ENCODE measurements at places on chromosomes 7 and 10.
A peak's percentile ranks its signal among the peaks of the same experiment; 100 is the strongest.

DNA sequence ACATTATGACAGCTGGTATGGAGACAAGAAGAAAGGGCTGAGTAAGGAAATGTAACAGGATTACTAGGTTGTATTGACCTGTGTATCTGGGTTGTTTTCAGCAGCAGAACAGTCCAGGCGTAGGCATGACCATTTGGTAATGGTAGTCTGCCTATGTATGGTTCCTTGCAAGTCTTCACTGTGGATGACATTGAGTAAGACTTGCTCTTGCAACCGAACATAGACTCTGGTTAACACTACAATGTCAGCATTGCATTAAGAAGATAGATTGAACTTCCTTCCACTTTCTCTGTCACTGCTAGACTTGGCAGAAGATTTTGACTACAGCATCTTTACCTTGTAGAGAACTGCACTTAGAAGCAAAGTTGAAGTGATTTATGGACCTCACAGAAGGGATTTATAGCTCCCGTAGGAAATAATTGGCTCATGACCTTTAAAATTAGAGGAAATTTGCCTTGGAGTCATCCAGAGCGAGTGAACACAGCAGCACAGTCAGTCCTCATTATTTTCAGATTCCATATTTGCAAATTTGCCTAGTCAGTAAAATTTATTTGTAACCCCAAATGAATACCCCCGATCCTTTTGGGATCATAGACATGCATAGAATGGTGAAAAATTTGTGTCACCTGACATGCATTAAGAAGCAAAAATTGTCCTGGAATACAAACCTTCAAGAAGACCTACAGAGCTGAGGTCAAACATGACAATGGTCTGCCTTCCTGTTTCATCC is 79.6 kb upstream of the STRIP2 start:
- no peak for DNase-seq
- H3K36me3 ChIP-seq: no peaks in the 10 kb centered on the region
- no peak overlapping the region for H3K27ac ChIP-seq
- H3K27me3 ChIP-seq: no peaks in the 10 kb centered on the region
- no peak overlapping the region for H3K4me3 ChIP-seq
- H3K4me1 ChIP-seq: peaks cover 5% of the 10 kb centered on the region

- no peak overlapping the region for H3K4me3 ChIP-seq
- H3K36me3 ChIP-seq: no peaks in the 10 kb centered on the region
- H3K27me3 ChIP-seq: peaks cover 11% of the 10 kb centered on the region
- H3K27ac ChIP-seq: no peak overlapping the region
- no peak for DNase-seq
Observed at GRCh38 chr7:98470485-98471240, 69.8 kb upstream of the BAIAP2L1 start.

GRCh38 chr7:157794746-157795065 is 457.9 kb downstream of the DNAJB6 start:
- H3K27ac ChIP-seq: no peak overlapping the region
- H3K4me1 ChIP-seq: no peaks in the 10 kb centered on the region
- no peak overlapping the region for H3K4me3 ChIP-seq
- no peak for DNase-seq

DNA sequence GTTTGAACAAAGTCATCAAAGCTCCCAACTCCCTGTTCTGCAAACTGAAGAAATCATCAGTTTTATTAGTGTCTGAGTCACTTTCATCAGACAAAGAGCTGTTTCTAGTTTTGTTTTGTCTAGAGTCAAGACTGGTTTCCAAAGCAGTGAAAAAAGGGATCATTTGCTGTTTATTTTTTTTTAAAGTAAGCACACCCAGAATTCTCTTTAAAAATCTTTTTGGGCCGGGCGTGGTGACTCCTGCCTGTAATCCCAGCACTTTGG is 972.0 kb upstream of the CELF2 start:
- H3K36me3 ChIP-seq: no peaks in the 10 kb centered on the region
- H3K27ac ChIP-seq: no peak overlapping the region
- H3K4me3 ChIP-seq: no peak overlapping the region
- no peaks in the 10 kb centered on the region for H3K4me1 ChIP-seq
- H3K27me3 ChIP-seq: no peaks in the 10 kb centered on the region

GRCh38 chr10:132366499-132366898 is 30.5 kb upstream of the PWWP2B start:
- peaks cover 19% of the 10 kb centered on the region for H3K4me1 ChIP-seq
- no peak overlapping the region for H3K27ac ChIP-seq
- no peak overlapping the region for H3K4me3 ChIP-seq
- H3K27me3 ChIP-seq: no peaks in the 10 kb centered on the region
- H3K36me3 ChIP-seq: peaks cover 10% of the 10 kb centered on the region

GRCh38 chr7:140294454-140294853 is 103.9 kb downstream of the SLC37A3 start:
- H3K27ac ChIP-seq: no peak overlapping the region
- peaks cover 16% of the 10 kb centered on the region for H3K27me3 ChIP-seq
- DNase-seq: no peak
- H3K36me3 ChIP-seq: no peaks in the 10 kb centered on the region
- no peaks in the 10 kb centered on the region for H3K4me1 ChIP-seq
- H3K4me3 ChIP-seq: no peak overlapping the region

- no peaks in the 10 kb centered on the region for H3K36me3 ChIP-seq
- no peak for DNase-seq
- peaks cover 43% of the 10 kb centered on the region for H3K27me3 ChIP-seq
- no peak overlapping the region for H3K4me3 ChIP-seq
- peaks cover 12% of the 10 kb centered on the region for H3K4me1 ChIP-seq
Observed at GRCh38 chr10:101774589-101775272, 1.2 kb downstream of the FGF8 start.

GRCh38 chr7:3067193-3067592 is 23.5 kb upstream of the CARD11 start:
- H3K4me1 ChIP-seq: no peaks in the 10 kb centered on the region
- no peak overlapping the region for H3K4me3 ChIP-seq
- no peak for DNase-seq
- peaks cover 2% of the 10 kb centered on the region for H3K27me3 ChIP-seq
- no peaks in the 10 kb centered on the region for H3K36me3 ChIP-seq
- H3K27ac ChIP-seq: no peak overlapping the region

- H3K27me3 ChIP-seq: no peaks in the 10 kb centered on the region
- H3K27ac ChIP-seq: no peak overlapping the region
- no peak overlapping the region for H3K4me3 ChIP-seq
Observed at GRCh38 chr7:117092785-117093184, 139.5 kb downstream of the ST7 start.

GRCh38 chr7:81094952-81095351 is 176.1 kb upstream of the SEMA3C start:
- H3K36me3 ChIP-seq: no peaks in the 10 kb centered on the region
- no peak overlapping the region for H3K27ac ChIP-seq
- no peak overlapping the region for H3K4me3 ChIP-seq

DNA sequence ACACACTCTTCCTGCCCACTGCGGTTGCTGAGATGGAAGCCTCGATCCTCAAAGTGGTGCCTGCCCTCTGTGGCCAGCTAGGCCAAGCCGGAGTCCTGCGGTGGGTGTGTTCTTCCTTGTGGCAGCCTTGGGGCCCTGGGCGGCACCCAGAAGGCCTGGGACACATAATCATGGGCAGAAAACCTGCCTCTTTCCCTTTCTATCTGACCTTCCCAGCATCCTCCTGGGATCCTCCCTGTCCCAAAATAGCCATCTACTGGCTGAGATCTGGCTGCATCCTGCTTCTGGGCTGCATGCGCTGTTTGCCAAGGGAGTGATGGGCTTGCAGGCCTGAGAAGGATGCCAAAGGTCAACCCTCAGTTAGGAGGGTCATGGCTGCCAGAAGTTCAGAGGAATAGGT is 23.9 kb downstream of the COL13A1 start:
- peaks cover 13% of the 10 kb centered on the region for H3K4me1 ChIP-seq
- H3K4me3 ChIP-seq: no peak overlapping the region
- no peak for DNase-seq
- H3K27me3 ChIP-seq: peaks cover 4% of the 10 kb centered on the region
- H3K36me3 ChIP-seq: peaks cover 47% of the 10 kb centered on the region
- no peak overlapping the region for H3K27ac ChIP-seq

DNA sequence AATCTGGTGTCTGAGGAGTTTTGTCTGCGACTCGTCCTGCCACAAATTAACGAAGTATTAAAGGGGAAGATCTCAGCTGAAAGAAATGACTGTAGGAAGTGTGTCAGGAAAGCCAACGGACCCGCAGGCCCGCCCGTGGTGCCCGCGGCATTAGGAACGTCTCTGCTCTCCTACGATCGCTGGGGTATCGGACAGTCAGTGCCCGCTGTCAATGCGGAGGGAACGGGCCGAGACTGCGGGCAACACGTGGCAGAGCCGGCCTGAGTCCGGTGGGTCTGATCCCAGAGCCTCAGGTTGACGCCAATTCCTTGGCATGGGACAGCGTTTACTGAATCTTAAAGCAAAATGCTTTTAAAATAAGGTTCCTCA is 128.7 kb downstream of the KBTBD2 start:
- no peaks in the 10 kb centered on the region for H3K36me3 ChIP-seq
- H3K4me1 ChIP-seq: 0 out of 2 replicates have a peak, but pooled peaks cover 6% of the 10 kb centered on the region
- H3K4me3 ChIP-seq: no peak overlapping the region

- 0 out of 2 replicates have a peak, but pooled peaks cover under 1% of the 10 kb centered on the region for H3K36me3 ChIP-seq
- no peak for DNase-seq
- H3K4me1 ChIP-seq: peaks cover 32% of the 10 kb centered on the region
- H3K27ac ChIP-seq: no peak overlapping the region
Observed at GRCh38 chr10:132564690-132565089, 27.1 kb downstream of the INPP5A start.

- peaks cover 45% of the 10 kb centered on the region for H3K4me1 ChIP-seq
- no peak overlapping the region for H3K4me3 ChIP-seq
- H3K27me3 ChIP-seq: no peaks in the 10 kb centered on the region
- H3K36me3 ChIP-seq: 0 out of 2 replicates have a peak, but pooled peaks cover 4% of the 10 kb centered on the region
- no peak for DNase-seq
Observed at GRCh38 chr10:114685456-114685855, 27.4 kb upstream of the ABLIM1 start.

DNA sequence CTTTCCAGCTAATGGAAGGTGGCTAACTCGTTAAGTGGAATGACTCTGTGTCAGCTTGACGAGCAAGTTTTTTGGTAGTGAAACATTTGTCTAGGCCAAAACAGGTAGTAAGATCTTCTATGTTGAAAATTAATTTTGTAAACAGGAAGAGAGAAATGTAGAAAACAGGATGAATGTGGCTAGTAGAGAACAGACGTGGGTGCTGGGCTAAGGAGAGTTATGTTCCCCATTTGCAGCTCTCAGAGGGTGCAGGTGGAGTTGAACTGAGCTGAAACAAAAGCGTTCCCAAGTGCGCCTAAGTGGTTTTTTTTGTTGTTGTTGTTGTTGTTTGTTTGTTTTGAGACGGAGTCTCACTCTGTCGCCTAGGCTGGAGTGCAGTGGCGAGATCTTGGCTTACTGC is 59.5 kb upstream of the SRPK2 start:
- H3K27me3 ChIP-seq: no peaks in the 10 kb centered on the region
- no peak overlapping the region for H3K4me3 ChIP-seq
- H3K4me1 ChIP-seq: peaks cover 14% of the 10 kb centered on the region
- no peak for DNase-seq
- H3K27ac ChIP-seq: no peak overlapping the region

- peaks cover 30% of the 10 kb centered on the region for H3K4me1 ChIP-seq
- peaks cover 25% of the 10 kb centered on the region for H3K27me3 ChIP-seq
- peaks cover 5% of the 10 kb centered on the region for H3K36me3 ChIP-seq
- H3K27ac ChIP-seq: peak overlapping the region; percentile 64
- H3K4me3 ChIP-seq: peak overlapping the region; percentile 69
Observed at GRCh38 chr10:28217848-28218247, 85.0 kb downstream of the MPP7 start.

- H3K4me3 ChIP-seq: no peak overlapping the region
- DNase-seq: no peak
- peaks cover 9% of the 10 kb centered on the region for H3K36me3 ChIP-seq
- H3K27me3 ChIP-seq: no peaks in the 10 kb centered on the region
- no peaks in the 10 kb centered on the region for H3K4me1 ChIP-seq
- no peak overlapping the region for H3K27ac ChIP-seq
Observed at GRCh38 chr7:78542541-78542940, 744.0 kb downstream of the PHTF2 start.

DNA sequence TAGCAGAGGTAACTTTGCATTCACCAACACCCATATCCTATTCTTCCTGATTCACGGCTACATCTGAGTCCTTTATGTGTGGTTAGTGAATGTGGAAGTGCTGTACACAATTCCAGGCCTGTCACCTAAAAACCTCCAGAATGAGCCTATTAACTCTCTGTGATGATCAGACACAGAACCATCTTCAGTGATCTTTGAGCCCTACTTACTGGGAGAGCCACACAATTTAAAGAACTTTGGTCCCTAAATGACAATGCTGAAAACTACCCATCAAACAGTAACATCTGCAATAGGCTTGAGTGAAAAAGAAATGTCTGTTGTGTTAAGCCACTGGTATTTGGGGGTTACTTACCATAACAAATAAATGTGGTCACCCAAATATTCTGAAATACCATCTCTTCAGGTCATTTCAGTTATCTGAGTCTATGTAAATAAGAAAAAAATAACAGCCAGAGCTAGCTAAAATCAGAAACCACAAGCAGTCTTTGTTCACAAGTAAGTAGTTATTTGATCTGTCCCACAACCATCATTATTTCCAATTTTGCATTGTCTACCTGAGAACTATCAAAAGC is 145.7 kb downstream of the HGF start:
- H3K36me3 ChIP-seq: no peaks in the 10 kb centered on the region
- H3K27ac ChIP-seq: peak overlapping the region; percentile 49
- DNase-seq: no peak

DNA sequence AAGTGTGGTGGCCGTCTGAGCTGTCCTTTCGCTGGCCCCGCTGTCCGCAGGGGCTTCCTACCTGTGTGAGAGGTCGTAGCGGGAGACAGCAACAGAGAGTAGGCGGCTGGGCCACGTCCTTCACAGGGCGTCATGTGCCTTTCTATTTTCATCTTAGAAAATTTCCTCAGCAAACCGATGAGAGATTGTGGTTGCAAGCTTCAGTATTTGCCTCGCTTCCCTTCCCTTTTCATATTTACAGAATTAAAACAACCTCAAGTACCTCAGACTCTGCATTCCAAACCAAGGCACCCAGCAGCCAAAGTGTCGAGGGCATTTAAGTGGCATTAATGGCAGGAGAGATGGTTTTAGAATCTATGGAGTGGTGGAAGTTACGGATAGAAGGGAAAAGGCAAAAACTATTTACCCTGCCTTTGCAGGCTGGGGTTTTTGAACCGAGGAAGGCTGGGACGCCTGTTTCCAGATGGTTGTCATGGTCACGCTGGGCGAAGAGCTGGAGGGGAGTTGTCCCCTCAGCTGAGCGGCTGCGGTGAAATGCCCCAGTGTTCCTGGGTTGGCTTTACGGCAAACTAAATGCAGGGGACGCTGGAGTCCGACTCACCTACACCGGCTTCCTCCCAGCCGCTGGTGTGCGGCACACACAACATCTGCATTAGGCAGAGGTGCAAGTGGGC is 41.9 kb downstream of the WIPI2 start:
- no peak overlapping the region for H3K27ac ChIP-seq
- H3K4me1 ChIP-seq: no peaks in the 10 kb centered on the region
- no peak for DNase-seq
- no peak overlapping the region for H3K4me3 ChIP-seq
- peaks cover 26% of the 10 kb centered on the region for H3K36me3 ChIP-seq

DNA sequence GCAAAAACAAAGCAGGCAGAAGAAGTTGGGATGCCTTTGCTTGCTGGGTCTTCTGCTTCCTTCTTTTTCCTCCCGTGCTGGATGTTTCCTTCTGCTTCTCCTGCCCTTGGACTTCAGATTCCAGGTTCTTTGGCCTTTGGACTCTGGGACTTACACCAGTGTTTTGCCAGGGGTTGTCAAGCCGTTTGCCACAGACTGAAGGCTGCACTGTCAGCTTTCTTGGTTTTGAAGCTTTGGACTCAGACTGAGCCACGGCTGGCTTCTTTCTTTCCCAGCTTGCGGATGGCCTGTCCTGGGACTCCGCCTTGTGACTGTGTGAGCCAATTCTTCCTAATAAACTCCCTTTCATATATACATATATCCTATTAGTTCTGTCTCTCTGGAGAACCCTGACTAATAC is 11.3 kb upstream of the LCOR start:
- H3K4me3 ChIP-seq: no peak overlapping the region
- H3K4me1 ChIP-seq: no peaks in the 10 kb centered on the region
- no peak overlapping the region for H3K27ac ChIP-seq

Measured in HFFc6 (cell line).